CD4-positive, alpha-beta T cell (primary cell): ENCODE measurements at places on chromosomes 6 and 20.

- DNase-seq = no peak
Measured at GRCh38 chr20:21396599-21397340, 556 bp downstream of the NKX2-4 start.

DNA sequence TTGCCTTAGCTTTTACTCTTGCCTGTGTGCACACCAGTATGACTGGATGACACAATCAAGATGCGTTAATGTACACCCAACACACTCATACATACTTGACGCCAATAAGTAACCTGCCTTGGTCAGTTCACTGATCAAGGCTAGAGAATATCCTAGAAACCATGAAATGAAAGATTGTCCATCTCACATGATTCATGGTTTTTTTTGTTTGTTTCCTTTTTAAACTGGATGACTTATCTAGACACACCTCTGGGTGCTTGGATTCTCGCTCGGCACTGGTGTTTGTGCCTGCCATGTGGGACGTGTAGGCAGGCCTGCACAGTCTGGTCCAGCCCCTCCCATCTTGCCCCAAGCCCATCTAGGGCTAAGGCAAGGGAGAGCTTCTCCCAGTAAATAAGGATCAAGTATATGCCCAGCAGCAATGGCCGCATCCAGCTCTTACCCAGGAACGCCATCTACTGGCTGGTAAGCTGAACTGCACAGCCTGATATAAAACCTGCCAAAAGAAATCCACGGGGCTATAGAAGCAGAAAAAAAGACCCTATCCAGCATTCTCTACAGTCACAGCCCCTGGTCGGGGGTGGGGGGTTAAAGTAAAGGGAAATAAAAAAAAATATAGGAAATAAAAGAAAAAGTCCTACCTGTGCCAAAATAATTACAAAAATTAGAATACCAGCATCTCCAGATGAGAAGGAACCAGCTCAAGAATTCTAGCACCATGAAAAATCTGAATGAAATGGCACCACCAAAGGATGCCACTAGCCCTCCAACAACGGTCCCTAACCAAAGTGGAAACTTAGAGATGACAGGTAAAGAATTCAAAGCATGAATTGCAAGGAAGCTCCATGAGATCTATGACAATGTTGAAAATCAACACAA is 73.3 kb downstream of the OTOR start:
- peak; percentile 50 for DNase-seq

DNA sequence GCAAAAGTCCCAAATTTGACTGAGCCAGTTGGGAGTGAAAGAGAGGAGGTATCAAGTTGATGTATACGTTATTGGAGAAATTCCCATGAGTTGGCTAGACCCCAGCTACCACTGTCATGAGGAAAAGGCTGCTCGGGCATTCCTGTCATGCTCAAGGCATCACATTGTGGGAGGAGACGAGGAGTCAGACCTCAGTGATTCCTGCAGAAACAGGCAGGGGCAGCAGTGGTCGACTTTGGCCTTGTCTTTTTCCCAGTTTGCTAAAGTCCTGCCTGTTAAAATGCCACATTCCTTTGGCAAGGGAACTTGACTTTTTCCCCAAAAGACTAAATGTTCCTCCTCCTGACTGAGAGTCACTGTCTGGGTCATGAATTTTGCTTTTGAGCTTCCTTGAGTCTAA is 295.5 kb upstream of the HS3ST5 start:
- DNase-seq = no peak

DNA sequence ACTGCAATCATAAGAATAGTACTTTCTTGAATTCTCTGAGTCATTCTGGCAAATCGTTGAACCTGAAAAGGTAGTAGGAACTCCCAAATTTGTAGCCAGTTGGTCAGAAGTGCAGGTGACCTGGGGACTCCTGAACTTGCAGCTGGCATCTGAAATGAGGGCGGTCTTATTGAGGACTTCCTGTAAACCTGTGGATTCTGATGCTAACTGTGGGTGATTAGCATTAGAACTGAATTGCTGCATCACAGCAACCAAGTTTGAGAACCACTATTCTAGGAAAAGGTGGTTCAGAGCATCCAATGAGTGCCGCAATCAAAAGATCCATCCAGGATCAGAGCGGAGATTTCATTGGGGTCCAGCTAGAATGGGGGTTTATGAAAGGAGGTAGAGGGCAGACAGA is 50.2 kb upstream of the UTRN start:
- no peak for DNase-seq

DNA sequence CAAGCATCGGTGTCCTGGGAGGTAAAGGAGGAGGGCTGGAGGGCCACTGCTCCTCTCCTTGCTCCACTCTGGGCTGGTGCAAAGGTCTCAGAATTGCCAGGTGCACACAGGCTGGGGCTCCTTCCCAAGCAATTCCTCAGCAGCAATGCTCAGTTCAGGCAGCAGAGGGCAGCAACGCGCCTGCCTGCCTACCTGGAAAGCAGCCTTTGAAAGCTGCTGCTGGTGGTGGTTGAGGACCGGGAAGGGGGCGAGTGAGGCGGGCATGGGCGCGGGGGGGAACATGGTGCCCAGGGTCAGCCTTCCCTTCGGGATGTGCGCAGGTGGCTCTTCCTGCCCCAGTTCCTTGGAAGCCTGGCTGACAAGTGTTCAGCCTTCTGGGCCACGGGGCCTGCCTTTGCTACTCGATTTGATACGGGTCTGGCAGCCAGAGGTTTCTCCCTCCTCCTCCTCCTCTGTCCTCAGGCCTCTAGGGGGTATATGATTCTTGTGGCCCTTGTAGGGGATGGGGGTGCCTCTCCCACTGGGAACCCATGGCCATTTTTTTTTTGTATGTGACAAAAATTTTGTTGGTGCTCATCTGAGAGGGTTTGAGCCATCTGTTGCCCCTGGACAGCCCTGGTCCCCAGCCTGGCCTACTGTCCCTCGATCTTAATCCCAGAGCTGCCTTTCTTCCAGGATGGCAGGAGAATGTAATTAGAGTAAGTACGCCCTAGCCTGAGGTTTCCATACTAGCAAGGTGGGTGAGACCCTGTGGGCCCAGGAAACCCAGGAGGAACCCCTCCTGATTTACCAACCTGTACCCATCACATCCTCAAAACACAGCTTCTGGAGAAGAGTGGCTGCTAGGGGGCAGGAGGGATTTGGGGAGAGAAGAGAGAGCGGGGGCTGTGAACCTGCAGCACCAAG is 20.1 kb downstream of the MRPS18A start:
- DNase-seq = peak; percentile 67

- DNase-seq = no peak
Measured at GRCh38 chr6:55772730-55773129, 102.7 kb downstream of the BMP5 start.

- no peak for DNase-seq
Measured at GRCh38 chr6:34858681-34859080, 29.2 kb downstream of the TAF11 start.

DNA sequence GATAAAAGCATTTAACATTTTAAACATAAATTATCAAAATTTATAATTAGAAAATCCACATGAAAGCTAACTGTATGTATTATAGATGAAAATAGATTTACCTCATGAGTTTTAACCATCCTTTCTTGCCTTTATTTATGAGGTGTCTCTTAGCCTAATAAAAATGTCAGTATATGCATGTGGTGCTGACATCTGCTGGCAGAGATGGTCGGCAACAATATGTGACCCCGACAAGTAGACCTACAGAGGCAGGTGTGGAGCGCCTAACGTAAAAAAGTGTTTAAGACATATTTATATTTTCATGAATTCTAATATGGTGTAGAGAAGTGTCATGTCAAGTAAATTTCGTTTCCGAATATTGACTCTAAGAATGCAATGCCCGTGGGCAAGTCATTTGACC is 149.0 kb upstream of the FUT9 start:
- DNase-seq = no peak

GRCh38 chr6:101777646-101778045 is 384.1 kb downstream of the GRIK2 start:
- DNase-seq = no peak

- DNase-seq = no peak
Measured at GRCh38 chr20:57943950-57944349, 234.1 kb upstream of the PMEPA1 start.

GRCh38 chr6:34583861-34584604 is 27.9 kb upstream of the SPDEF start:
- DNase-seq = no peak

- DNase-seq = no peak
Measured at GRCh38 chr20:24572862-24573261, 103.4 kb downstream of the SYNDIG1 start.

DNA sequence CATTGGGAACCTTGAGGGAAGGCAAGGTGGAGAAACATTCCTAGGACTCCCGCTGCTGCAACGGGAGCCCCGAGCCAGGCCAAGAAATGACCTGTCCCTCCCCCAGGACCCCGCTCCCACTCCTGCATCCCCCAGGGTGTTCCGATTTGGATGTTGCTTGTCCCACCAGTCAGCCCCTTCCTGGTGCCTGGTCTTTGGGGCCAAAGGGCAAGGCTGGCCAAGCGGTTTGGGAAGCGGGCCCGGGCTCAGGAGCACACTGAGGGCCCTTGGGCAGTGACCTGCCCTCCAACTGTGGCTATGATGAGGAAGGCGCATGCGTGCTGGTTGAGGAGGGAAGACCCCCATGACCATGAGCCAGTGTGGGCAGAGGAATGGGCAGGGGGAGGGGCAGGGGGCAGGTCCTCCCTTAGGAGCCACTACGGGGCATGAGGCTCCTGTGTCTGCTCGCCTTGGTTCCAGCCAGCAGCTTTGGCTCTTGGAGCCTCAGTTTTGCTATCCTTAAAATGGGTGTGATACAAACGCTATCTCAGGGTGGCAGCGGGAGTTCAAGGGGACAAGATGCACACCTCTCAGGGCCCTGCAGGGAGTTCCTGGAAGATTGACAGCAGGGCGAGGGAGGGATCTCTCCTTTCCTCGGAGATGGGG is 50.4 kb downstream of the RBM38 start:
- DNase-seq = no peak

- no peak for DNase-seq
Measured at GRCh38 chr20:22985239-22985778, 49.8 kb upstream of the SSTR4 start.
